ENCODE measurements at places on chromosomes 7 and 10.

- DNase-seq, result no peak
Observed at GRCh38 chr10:110681023-110681681, 37.0 kb downstream of the RBM20 start.

DNA sequence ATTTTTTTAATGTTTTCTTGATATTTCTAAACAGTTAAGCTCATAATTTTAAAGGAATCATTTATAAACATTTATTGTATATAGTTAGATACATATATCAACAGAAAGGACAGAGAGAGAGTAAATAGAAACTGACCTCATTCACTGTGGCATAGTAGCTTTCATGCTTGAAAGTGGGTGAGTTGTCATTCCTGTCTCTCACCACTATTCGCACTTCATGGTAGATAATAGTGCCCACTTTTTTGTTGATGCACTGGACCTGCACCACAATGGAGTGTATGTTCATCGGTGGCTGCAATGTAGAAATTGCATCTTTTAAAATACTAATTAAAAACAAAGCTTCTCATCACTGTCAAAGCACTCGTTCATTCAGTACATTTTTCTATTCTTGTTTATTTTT is 432.0 kb downstream of the PCDH15 start:
- no peak for DNase-seq

GRCh38 chr10:70500812-70501301 is 22.3 kb downstream of the PALD1 start:
- DNase-seq, result peak; percentile 70

- no peak for DNase-seq
Observed at GRCh38 chr10:87579563-87579962, 74.9 kb downstream of the MINPP1 start.

DNA sequence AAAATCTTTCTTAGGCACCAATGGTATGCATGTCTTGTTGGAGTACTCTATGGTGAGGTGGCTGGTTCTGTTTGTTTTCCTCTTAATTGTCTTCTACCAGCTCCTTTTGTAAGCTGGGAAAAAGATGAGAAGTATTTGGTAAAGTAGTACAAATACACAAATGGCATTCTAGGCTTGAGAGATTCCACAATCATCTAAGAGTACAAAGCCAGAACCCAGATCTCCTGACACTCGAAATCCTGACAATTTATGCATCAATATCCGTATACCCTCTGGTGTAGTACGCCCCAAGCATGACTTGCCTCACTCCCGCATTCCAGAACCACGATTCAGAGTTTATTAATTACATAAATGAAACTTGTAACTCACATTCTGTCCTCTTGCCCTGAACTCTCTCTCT is 43.5 kb downstream of the CDCA7L start:
- no peak for DNase-seq
